Central memory CD4-positive, alpha-beta T cell (primary cell): ENCODE measurements at places on chromosomes 13 and 19.
A peak's percentile ranks its signal among the peaks of the same experiment; 100 is the strongest.

GRCh38 chr13:113324398-113324797, 27.4 kb downstream of the LAMP1 start:
- no peak for DNase-seq

GRCh38 chr19:12162513-12162881, 399 bp upstream of the ZNF136 start:
- DNase-seq, result no peak

- no peak for DNase-seq
Observed at GRCh38 chr13:28320884-28321574, 173.9 kb downstream of the FLT1 start.

GRCh38 chr13:114057166-114058050, 75.0 kb downstream of the RASA3 start:
- DNase-seq, result no peak

DNA sequence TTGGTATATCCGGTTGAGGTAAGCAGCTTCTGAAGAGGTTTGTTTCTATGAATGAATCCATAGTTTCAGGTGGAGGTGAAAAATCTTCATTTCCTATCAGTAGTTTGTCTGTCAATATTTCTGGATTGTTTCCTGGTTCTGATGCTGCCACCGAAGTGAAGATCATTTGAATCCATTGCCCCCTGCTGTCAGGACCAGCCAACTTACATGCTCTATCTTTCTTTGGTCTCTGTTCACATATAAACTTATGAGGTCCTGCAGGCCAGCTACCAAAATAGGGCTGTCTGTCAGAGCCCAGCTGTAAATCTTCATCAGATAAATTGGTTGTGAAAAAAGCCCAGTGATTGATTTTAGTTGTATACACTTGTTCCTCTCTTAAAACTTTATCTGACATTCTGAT, 15.2 kb upstream of the N4BP2L1 start:
- DNase-seq, result peak; percentile 22

DNA sequence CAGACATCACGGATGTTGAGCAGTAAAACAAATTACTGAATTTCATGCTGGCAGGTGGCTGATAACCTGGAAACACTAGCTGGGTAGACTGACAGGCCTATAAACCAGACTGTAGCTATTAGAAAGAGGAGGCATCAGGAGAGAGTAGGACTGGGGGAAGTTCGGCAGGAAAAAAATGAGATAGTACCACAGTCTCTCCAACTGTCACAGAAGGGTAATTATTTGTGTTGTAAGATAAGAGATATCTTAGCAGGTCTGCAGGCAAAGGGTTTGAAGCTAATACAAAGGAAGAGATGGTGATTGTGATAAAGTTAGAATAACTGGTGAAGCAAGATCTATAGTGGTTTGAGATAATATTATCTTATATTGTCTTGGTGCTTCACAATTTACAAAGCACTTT, 41.7 kb downstream of the MIPEP start:
- no peak for DNase-seq

GRCh38 chr13:96294930-96295881, 205.3 kb downstream of the HS6ST3 start:
- DNase-seq, result no peak

DNA sequence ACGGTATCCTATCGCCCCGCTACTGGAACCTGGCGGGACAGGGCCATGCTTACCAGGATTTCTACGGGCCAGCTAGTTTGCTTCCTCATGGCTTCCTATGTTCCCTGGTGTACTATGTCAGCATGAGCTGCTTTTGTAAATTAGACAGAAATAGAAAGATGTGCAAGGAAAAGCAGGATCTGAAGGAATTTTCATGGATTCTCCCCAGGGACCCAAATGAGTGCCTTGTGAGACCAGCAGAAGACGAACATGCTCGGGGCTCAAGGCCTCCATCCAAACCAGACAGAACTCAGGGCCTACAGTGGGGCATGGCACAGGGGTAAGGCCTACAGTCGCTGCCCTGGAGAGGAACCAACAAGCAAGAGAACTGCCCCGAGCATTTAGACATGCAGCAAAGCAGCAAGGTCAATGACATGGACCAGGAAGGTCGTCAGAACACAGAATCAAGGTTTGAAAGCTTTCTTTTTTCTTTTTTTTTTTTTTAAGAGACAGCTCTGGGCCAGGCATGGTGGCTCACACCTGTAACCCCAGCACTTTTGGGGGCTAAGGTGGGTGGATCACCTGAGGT, 17.3 kb downstream of the EPS15L1 start:
- DNase-seq, result no peak

- no peak for DNase-seq
Observed at GRCh38 chr19:14150041-14150769, 13.8 kb upstream of the ASF1B start.

DNA sequence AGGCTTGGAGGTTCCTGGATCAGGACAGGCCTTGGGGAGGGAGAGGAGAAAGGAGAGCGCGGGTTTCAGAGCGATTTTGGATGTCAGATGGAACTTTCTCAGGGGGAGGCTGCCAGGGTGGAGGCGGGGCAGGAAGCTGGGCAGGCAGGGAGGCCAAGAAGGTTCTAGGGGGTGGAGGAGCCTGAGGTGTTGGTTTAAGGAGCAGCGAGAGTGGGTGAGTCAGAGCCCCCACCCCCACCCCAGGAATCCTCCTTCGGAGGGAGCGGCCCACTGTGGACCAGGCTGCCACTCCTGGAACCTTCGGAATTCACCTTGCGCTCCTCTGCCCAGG, 15.9 kb upstream of the NOP53 start:
- DNase-seq, result no peak

DNA sequence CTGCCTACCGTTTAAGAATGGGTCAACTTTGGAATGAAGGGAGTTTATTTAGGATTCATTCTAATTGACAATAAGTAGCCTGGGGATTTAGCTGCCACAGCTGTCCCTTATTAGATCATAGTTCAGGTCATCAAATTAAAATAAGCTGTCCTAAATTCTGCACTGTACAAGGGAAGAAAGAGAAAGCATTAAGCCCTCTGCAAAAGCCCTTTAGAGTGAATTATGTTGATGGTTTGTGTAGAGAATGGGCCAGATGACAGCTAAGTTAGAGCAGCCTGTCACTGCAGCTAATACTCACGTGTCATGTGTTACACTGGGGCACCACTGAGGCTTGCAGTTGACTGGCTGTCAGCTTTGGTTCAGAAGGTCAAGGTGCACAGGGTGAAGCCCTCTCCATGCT, 737.1 kb upstream of the SLC10A2 start:
- no peak for DNase-seq

DNA sequence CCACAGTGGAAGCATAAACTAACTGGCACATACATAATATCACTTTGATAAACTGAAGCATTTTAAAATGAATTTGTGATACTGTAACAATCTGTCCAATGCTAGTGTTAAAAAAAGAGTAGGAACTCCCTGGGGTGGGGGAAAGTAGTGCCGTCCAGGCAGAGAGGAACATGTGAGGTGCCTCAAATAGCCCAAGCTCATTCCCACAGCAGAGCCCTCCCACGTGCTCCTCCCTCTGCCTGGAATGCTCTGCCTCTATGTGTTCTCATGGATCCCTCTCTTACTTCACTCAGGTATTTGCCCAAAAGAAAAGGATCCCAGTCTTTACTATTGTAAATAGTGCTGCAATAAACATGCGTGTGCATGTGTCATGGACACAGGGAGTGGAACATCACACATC, 188.1 kb downstream of the NHLRC3 start:
- no peak for DNase-seq

DNA sequence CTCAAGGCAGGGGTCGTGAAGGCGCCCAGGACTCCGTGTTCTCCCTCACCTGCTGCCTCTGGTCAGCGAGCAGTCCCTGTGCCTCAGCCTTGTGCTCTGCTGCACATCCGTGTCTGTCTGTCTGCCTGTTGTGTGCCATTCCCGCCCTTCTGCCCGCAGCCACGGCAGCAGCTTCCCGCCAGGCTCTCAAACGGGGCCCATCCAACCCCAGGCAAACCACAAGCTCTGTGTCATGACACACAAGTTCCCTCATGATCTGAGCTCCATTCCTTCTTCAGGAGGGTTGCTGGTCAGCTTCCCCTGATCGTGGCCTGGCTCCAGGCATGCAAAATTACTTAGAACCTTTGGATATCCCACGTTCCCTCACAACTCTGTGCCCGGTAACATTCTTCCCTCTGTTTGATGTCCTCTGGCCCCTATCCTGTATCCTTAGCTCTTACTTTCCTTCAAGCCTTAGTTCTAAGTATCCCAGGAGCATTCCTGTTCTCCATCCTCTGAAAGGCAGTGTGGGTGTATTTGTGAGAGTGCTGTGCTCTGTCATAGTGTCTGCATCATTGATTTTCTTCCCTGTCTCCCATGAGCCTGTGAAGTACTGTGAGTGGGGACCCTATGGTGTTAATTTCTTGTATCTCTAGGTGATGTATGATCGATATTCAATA, 3.2 kb downstream of the GPR183 start:
- DNase-seq, result peak; percentile 60

GRCh38 chr19:39328046-39328705, 7.5 kb upstream of the LRFN1 start:
- DNase-seq, result peak; percentile 66

DNA sequence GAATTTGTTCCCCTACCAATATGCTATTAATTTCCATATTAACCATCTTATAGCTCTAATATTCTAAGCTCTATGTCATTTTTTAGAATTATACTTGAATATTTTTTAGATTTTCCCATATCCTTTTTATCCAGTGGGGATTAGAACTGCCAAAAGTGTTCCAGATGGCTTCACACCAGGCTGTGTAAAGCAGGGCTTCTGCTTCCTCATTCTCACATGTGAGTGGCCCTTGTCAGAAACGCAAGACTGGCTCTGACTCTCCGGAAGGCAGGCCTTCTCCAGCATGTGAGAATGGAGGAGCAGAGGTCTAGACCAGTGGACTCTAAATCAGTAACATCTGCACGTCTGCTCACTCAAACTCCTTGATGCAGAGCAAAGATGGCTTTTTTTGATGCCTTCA, 650.1 kb downstream of the FGF9 start:
- DNase-seq, result no peak

GRCh38 chr13:30870049-30870884, 35.8 kb upstream of the MEDAG start:
- DNase-seq, result no peak

- no peak for DNase-seq
Observed at GRCh38 chr19:708154-709143, at the start of gene PALM. Gene PALM, plus strand, starts transcription at chr19:708935. Its CDS starts 212 bp downstream, at chr19:709147.

DNA sequence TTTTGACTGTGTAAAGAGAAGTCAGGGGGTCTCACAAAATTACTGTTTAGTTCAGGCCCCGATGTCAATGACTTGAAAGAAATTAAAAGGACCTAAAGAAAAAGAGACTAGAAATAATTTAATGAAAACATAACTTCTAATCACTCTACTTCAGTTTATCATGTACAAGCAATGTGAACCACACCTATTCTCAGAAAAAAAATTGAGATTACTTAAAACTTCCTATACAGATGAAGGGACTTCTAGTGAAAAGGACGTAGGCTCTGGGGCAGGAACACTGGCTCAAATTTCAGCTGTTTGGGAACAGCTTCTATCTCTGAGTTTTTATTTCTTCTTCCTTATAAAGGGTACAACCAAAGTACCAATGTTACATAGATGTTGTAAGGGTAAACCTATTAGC, 38.0 kb downstream of the TPT1 start:
- no peak for DNase-seq

DNA sequence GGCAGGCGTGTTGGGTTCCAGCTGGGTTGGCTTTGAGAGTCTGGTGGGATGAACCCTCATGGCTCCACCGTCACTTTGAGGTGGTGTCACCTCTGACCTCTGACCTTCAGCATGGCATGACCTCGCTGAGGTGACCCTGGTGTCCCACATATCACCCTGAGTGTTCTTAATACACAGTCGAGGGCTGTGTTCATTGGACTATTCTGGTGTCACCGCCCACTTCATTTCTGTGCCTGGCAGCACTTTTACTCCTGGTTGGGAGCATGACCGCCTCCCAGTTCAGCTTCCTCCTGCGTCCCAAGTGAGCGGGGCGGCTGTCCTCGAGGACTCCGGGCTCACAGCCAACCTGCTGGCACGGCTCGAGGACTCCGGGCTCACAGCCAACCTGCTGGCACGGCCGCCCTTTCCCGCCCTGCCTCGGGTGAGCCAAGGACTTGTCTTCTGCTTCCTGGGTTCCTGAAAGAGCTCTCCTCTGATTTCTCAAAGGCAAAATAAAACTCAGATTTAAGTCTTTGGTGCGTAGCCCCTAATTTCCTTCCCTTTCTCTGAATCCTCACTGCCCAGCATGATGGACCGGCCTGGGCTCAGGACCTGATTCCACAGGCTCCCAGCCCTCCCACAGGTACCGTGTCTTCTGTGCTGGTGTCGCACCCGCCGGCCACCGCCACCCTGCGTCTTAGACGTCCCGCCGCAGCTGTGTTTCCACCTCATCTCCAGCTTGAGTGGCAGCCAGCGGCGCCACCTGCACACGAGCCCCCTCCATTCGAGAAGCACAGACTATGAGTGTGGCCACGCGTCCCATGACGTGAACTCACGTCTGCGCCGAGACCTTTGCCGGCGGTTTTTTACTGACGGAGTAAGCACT, 10.4 kb downstream of the ATP4B start:
- DNase-seq, result no peak

GRCh38 chr13:44158098-44158521, 215.5 kb upstream of the SERP2 start:
- DNase-seq, result no peak

DNA sequence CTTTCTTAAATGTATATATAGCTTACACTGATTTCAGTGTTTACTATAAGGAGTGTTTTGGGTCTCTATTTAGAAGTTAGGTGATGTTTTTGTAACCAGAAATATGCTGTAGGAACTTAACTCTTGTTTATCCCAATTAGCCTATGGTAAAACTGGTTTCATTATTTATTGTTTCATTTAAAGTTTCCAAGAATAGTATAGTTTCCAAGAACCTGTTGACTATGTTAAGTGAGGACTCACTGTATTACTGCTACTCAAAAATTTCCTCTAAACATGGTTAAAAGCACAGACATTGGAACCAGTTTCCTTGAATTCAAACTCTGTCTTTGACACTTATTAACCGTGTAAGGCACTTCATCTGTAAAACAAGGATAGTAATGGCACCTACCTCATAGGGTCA, 187.4 kb downstream of the RGCC start:
- DNase-seq, result no peak

- DNase-seq, result peak; percentile 100
Observed at GRCh38 chr19:49487277-49488045, at the start of gene RPL13A. Gene RPL13A, plus strand, starts transcription at chr19:49487608. Its CDS starts 22 bp downstream, at chr19:49487630.

DNA sequence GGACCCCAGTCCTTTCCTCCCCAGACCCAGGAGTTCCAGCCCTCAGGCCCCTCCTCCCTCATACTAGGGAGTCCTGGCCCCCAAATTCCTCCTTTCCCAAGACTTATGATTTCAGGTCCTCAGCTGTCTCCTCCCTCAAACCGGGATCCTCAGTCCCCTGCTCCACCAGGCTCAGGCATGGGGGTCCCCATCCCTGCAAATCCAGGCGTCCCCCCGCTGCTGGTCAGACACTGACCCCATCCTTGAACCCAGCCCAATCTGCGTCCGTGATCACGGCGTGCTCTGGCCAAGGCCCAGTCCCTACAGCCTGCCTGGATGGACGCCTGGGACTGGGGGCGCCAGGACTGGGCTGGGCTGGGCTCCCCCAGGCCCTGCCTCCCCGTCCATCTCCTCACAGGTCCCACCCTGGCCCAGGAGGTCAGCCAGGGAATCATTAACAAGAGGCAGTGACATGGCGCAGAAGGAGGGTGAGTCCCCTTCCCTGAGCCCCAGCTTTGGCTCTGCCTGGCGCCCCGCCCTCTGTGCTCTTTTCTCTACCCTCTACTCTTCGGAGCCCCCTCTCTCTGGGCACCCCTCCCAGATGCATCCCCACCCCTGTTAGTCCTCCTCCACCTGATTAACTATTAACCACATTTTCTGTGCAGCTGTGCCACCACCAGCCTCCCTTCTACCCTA, 672 bp downstream of the HPN start:
- no peak for DNase-seq
